H9 (cell line): ENCODE measurements at places on chromosomes 6 and 20. TPM values are rescaled to one million over a fixed set of nuclear protein-coding genes. Genes with fewer than 3 reads are reported as not detected.

The HAO1 gene
- total RNA-seq: not detected in 2 replicates

DNA sequence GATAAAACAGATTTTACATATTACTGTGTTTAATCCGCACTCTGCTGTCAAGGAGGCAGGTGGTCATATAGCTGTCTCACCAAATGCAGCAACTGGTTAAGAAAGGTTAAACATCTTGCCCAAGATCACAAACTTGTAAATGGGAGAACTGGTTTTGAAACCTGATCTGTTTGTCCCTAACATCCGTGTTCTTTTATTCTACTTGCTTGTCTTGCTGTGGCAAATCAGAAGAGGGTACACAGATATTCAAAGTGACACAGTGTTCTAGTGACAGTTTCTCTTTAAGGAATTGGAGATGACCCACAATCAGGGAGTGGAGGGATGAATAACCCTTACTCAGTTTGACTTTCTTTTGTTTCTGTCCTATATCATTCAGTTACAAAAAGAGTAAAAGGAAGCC lies 83.0 kb upstream of the SGK1 start:
- H3K4me1 ChIP-seq: peaks cover 4% of the 10 kb centered on the region; the same call in 1 of the 2 replicates
- H3K27ac ChIP-seq: no peak overlapping the region
- no peaks in the 10 kb centered on the region for H3K27me3 ChIP-seq
- H3K36me3 ChIP-seq: no peaks in the 10 kb centered on the region
- H3K4me3 ChIP-seq: no peak overlapping the region
- no peak for DNase-seq

The MMP24 gene
- 23.0 and 24.7 TPM in 2 replicates for total RNA-seq

- H3K27ac ChIP-seq: no peak overlapping the region
- no peak for DNase-seq
- no peaks in the 10 kb centered on the region; the same call in 2 of the 3 replicates for H3K36me3 ChIP-seq
- no peak overlapping the region for H3K4me3 ChIP-seq
- H3K4me1 ChIP-seq: peaks cover 6% of the 10 kb centered on the region; the same call in 1 of the 2 replicates
Observed at GRCh38 chr20:44702776-44703175, 12.4 kb upstream of the CCN5 start.

GRCh38 chr6:64376394-64376793 lies 740.8 kb downstream of the PHF3 start:
- H3K4me1 ChIP-seq: no peaks in the 10 kb centered on the region; the same call in 1 of the 2 replicates
- H3K27me3 ChIP-seq: no peaks in the 10 kb centered on the region
- no peak overlapping the region for H3K4me3 ChIP-seq
- DNase-seq: no peak

DNA sequence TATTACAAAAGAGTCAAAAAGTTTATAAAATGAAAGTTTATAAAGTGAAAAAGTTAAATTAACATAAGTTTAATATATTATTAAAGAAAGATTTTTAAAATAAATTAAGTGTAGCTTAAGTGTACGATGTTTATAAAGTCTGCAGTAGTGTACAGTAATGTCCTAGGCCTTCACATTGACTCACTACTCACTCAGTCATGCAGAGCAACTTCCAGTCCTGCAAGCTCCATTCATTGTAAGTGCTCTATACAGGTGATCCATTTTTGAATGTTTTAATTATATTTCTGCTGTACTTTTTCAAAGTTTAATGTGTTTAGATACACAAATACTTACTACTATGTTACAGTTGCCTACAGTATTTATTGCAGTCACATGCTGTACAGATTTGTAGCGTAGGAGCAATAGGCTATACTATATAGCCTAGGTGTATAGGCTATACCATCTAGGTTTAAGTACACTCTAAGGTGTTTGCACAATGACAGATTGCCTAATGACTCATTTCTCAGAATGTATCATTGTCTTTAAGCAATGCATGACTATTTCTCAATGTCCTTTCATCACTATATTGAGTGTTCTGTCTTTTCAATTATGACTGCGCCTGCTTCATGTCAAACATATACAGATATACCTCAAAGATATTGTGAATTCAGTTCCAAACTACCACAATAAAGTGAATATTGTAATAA lies 1110.3 kb upstream of the MAP3K7 start:
- H3K27ac ChIP-seq: no peak overlapping the region
- H3K4me1 ChIP-seq: no peaks in the 10 kb centered on the region
- H3K36me3 ChIP-seq: no peaks in the 10 kb centered on the region
- no peak for DNase-seq

- no peak overlapping the region for H3K27ac ChIP-seq
- no peak for DNase-seq
- H3K36me3 ChIP-seq: no peaks in the 10 kb centered on the region
- H3K4me1 ChIP-seq: peaks cover 3% of the 10 kb centered on the region; the same call in 1 of the 2 replicates
- H3K4me3 ChIP-seq: no peak overlapping the region
Observed at GRCh38 chr6:5738211-5738610, 268.5 kb downstream of the NRN1 start.

The PXDC1 gene
- total RNA-seq: 3.0 and 3.1 TPM in 2 replicates

DNA sequence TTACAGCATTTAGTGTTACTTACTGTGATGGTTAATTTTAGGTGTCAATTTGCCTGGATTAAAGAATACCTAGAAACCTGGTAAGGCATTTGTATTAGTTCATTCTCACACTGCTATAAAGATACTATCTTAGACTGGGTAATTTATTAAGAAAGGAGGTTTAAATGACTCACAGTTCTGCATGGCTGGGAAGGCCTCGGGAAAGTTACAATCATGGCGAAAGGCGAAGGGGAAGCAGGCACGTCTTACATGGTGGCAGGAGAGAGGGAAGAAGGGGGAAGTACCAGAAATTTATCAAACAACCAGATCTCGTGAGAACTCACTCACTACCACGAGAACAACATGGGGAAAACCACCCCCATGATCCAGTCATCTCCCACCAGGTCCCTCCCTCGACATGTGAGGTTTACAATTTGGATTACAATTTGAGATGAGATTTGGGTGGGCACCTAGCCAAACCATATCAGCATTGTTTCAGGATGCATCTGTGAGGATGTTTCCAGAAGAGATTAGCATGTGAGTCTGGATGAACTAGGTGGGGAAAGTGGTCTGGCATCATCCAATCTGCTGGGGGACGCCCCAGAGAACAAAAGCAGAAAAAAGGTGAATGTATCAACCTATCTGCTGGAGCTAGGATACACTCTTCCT lies 76.8 kb downstream of the MKKS start:
- no peak for DNase-seq
- H3K36me3 ChIP-seq: no peaks in the 10 kb centered on the region
- no peak overlapping the region for H3K27ac ChIP-seq
- H3K4me3 ChIP-seq: no peak overlapping the region
- peaks cover 2% of the 10 kb centered on the region; the same call in 1 of the 2 replicates for H3K4me1 ChIP-seq

DNA sequence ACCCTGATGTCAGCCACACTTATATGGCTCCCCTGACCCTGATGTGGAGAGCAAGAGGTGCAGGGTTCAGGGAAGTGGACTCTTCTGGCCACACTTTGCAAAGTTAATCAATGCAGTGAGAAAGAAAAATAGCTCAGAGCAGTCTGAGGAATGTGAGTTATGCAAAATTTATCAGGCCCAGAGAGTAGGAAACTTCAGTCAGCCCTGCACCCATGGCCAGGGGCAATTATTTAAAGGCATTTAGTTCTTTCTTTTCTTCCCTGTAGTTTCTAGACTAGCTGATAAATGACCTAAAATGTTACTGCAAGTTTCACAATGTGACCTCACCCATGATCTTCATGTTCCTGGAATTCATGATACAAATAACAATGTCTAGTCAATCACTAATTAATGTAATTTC lies 143.7 kb upstream of the GGTLC1 start:
- no peaks in the 10 kb centered on the region for H3K27me3 ChIP-seq
- H3K4me1 ChIP-seq: peaks cover 3% of the 10 kb centered on the region; the same call in 1 of the 2 replicates
- H3K4me3 ChIP-seq: no peak overlapping the region
- H3K36me3 ChIP-seq: no peaks in the 10 kb centered on the region
- H3K27ac ChIP-seq: no peak overlapping the region

The WFDC5 gene
- not detected in 2 replicates for total RNA-seq

The EIF6 gene
- total RNA-seq: 150 and 154 TPM in 2 replicates

DNA sequence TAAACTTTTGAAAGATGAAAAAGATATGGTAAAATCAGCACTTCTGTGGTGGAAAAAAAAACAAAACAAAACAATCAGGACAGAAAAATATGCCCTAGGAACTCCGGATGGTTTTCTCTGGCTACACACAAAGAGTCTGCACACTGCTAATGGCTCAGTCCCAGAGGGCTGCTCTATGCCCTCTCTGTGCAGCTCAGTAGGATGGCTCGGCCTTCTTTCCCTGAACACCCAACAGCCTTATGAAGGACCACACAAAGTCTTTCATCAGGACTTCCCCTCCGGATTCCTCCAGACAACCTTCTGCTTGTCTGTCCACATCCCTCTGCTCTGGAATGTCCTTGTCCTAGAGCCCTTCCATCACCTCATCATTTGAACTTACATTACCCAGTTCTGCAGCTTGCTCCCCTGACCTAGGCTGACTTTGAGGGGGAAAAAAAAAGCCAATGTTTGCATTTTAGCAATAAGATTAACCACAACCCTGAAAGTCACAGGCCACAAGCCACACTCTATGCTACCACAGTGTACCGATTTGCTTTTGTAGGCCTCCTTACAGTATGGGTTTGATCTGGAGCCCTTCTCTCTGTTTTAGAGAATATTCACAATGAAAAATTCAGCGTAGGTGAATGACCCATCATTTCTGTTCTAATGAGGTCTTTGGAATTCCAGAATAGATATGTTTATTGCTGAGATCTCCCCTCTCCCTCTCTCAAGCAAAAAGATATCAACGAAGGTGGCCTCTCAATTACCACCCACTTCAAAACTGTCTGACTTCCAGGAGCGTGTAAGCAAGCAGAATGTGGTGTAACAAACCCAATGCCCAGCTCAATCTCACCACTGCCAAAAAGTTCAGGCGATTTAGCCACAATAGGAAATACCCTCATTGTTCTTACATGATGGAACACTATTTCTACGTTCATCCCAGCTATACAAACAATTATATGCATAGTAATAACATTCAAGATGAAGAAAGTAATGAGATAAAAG lies 164.0 kb downstream of the GMDS start:
- H3K27me3 ChIP-seq: no peaks in the 10 kb centered on the region
- no peak for DNase-seq
- no peaks in the 10 kb centered on the region for H3K36me3 ChIP-seq
- no peak overlapping the region for H3K27ac ChIP-seq
- H3K4me1 ChIP-seq: no peaks in the 10 kb centered on the region

The BTN1A1 gene
- 0.15 and 0.18 TPM in 2 replicates for total RNA-seq
